Karpas-422 (cell line): ENCODE measurements at places on chromosomes 1 and 21. TPM values are rescaled to one million over a fixed set of nuclear protein-coding genes. Genes with fewer than 3 reads are reported as not detected.

Gene KRTAP19-3
- not detected in 2 replicates for total RNA-seq

Gene HNRNPR
- total RNA-seq = 120 and 130 TPM in 2 replicates

Gene RGS8
- total RNA-seq = 20.5 and 25.5 TPM in 2 replicates

Gene S100A7
- total RNA-seq = not detected in 2 replicates

Gene LCE2C
- total RNA-seq = not detected in 2 replicates

Gene VWA1
- total RNA-seq = not detected in 2 replicates

Gene LIN28A
- total RNA-seq = 0.04 TPM in 1 of 2 replicates, not detected in the other

Gene SYNJ1
- total RNA-seq = 2.6 and 6.0 TPM in 2 replicates

Gene C1orf74
- total RNA-seq = 3.2 and 4.0 TPM in 2 replicates

DNA sequence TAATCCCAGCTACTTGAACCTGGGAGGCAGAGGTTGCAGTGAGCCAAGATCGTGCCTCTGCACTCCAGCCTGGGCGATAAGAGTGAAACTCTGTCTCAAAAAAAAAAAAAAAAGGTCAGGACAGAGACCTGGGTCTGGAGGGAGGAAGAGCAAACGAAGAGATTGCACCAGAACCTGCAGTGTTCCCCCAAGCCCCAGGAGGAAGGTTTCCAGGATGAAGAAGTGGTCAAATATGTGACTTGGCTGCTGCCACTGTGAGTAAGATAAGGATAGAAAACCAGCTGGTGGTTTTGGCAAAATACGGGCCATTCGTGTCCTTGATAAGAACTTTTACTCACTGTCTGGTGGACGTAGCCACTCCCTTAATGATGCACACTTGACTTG is 42.2 kb downstream of the CLDN14 start:
- no peak for DNase-seq

DNA sequence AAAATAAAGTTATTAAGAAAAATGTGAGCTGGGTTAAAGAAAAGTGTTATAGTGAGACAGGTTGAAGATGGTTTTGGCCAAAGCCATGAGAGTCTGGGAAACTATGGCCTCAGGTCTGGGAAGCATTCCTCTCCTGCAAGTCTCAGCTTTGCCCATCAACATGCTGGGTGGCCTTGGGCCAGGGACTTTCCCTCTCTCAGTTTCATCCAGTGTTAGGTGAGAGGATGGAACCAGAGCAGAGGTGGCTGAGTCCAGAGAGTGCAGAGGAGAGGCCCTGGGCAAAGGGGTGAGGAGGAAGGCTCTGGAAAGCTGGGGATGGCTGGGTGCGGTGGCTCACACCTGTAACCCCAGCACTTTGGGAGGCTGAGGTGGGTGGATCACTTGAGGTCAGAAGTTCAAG is 10.5 kb downstream of the PADI2 start:
- no peak for DNase-seq

- DNase-seq = no peak
Measured at GRCh38 chr21:40270047-40270446, 402.8 kb downstream of the PCP4 start.

DNA sequence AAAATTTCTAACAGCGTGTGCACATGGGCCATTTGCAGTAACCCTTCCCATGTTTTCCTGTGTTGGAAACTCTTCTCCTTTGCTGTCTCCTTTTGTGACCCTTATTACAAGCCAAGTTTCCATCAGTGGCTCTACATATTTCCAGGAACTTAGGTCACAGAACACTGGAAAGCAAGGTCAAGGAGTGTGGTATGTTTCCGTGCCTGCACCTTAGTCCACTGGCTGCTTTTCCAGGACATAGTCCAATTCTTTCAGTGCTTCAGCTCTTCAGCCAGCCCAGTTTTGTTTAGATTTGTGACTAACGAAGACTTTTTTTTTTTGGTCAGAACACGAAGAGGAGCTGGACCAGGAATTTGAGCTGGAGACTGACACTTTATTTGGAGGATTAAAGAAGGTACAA is 33.8 kb downstream of the HHAT start:
- peak; percentile 6 for DNase-seq

- DNase-seq = peak; percentile 55
Measured at GRCh38 chr1:1348420-1349255, 580 bp downstream of the DVL1 start.

- no peak for DNase-seq
Measured at GRCh38 chr21:42148584-42148983, 70.4 kb upstream of the ABCG1 start.

- DNase-seq = no peak
Measured at GRCh38 chr1:51044199-51044598, 57.8 kb upstream of the C1orf185 start.

- peak; percentile 100 for DNase-seq
Measured at GRCh38 chr1:244451951-244452795, 464 bp upstream of the ADSS2 start.

GRCh38 chr1:107220036-107220435 is 79.2 kb downstream of the NTNG1 start:
- DNase-seq = no peak

DNA sequence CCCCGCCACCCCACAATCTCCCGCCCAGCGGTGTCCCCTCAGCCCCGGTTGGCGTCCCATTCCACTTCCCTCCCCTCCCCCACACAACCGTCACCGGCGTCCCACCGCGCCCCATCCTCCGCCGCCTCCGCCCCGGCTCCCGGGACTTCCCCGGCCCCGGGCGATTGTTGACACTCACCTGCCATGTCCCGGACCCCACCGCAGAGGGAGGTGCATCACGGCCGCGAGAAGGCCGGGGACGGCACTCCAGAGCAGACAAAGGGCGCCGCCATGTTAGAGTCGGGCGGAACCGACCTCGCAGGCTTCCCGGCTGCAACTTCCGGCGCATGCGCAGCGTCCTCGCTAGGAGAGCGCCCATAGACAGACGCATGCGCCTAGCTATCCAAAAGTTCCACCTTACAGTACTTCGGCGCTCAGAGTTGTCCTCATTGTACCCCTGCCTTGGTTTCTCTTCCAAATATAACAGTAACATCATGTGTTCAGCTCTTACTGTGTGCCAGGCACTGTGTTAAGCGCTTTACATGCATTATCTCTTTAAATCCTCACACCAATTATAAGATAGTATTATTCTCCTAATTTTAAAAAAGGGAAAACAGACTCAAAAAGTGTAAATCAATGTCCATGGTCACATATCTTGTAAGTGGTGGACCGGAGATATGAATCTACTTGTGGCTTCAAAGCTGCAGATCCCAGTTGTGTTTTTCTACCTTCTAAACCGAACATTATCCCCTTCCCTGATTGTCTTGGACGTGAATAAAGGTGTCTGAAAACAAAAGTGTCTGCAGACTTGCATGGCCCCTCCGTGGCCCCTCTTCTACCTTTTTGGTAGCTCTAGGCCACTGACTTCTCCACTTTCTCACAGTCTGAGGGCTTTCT is at the start of gene ZBTB17:
Gene ZBTB17 (minus strand): TSS at position 297 of the 876 bp plus-strand sequence. CDS start 27,606 bp downstream, outside the sequence.
- DNase-seq = peak; percentile 98

- DNase-seq = no peak
Measured at GRCh38 chr1:17338706-17339493, 30.9 kb downstream of the PADI4 start.

DNA sequence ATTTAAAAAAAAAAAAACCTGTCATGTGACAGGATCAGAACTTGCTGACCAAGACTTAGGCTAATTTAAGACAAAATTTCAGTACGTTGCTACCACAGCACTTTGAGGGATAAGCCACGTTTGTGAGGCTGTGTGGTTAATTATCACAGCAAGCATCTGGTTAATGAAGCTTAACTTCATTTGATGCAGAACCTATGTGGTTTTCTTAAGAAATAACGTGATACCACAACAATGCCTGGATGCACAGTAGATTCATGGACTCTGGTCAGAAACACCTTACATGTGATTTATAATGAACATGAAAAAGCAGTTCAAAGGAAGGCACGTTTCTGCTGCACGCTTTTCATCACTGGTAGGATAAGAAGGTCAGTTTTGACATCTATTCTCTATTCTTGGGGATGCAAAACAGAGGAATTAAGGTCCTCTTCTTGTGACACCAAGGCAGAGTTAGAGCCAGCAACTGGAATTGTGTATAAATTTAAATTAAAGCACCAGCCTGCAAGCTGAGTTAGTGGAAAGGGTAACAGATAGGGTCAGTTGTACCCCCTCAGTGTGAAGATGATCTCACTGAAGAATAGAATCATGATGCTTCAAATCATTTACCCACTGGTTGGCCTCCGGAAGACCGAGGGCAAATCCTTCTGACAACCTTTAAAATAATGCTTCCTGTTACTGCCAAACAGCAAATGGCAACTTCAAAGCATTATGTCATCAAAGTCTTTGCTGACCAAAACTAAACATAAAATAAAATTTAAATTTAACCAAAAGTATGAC is 6.0 kb upstream of the KRTAP8-1 start:
- DNase-seq = no peak

DNA sequence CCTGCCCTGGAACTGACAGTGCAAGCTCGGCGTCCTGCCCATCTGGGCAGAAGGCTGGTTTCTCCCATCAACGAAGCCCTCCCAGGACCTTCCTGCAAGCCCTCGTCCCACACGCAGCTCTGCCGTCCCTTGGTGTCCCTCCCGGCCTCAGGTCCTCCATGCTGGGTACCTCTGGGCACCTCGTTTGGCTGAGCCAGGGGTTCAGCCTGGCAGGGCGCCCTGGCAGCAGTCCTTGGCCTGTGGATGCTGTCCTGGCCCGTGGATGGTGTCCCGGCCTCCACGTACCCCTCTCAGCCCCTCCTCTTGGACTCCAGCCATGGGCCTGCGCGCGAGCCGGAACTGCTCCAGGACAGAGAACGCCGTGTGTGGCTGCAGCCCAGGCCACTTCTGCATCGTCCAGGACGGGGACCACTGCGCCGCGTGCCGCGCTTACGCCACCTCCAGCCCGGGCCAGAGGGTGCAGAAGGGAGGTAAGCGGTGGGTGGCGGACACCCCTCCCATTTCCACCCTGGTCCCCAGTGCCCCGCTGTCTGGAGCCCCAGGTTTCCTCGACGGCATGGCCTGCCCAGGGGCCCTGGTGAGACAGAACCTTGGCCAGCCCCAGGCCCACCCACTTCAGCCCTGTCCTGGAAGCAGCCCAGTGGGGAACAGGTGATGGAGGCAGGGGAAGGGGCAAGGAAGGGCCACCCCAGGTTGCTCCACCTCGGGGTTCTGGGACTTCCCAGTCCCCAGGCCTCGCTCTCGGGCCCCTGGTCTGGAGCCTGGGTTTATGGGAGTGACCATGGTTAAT is 3.5 kb downstream of the TNFRSF14 start:
- no peak for DNase-seq
